GM12891 (cell line): ENCODE measurements at places on chromosomes 6 and 20.

DNA sequence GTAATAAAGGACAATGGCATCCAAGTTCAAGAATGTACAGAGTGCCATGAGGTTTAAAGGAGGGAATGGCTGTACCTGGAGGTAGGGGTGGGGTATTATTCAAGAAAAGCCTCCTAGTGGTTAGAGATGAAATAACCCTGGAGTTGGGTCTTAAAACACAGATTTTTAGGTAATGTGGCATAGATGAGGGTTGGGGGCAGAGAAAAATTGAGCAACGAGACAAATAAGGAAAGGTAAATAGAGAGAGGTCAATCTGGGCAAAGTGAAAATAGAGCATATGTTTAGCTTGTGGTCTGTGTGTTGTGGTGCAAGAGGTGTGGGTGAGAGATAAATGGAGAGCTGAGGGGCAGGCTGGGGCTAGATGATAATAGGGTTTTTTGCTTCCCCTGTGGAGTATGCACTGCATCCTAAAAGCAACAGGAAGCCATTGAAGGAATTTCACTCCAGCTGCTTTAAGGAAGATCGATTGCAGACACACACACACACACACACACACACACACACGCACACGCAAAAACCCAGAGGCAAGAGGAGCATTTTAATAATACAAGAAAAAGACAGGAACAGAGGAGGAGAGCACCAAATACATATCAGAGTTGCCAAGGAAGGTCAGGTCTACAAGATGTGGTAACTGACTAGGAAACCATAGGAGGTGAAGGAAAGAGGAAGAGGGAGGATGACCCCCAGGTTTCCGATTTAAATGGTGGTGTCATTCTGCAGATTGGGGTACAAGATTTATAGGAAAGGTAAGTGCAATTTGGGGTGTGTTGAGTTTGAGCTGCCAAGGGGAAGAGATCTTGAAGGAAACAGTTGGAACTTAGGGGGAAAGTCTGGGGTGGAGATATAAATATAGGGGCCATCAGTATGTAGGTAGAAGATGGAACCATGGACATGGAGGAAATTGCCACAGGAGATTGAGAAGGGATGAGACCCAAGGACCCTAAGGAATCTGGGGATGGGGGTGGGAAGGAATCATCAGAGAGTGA, 31.3 kb upstream of the ADGRF1 start:
- DNase-seq: no peak

DNA sequence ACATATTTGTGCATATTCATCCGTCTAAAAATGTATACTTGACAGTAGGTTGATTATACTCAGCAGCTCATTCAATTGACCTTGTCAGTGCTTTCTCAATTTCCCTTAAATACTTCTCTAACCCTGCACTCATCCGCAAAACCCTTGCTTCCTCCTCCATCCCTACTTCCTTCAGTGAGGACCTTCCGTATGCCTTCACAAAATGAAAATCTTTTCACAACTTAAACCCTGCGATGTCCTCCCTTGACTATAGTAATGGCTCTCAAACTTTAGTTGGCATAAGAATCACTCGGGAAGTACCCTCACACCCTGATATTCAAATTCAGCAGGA, 5.2 kb downstream of the MBOAT1 start:
- DNase-seq: no peak

- no peak for DNase-seq
Measured at GRCh38 chr6:90105506-90106170, 191.0 kb downstream of the BACH2 start.

- DNase-seq: no peak
Measured at GRCh38 chr6:47681201-47681990, 17.0 kb upstream of the ADGRF4 start.

DNA sequence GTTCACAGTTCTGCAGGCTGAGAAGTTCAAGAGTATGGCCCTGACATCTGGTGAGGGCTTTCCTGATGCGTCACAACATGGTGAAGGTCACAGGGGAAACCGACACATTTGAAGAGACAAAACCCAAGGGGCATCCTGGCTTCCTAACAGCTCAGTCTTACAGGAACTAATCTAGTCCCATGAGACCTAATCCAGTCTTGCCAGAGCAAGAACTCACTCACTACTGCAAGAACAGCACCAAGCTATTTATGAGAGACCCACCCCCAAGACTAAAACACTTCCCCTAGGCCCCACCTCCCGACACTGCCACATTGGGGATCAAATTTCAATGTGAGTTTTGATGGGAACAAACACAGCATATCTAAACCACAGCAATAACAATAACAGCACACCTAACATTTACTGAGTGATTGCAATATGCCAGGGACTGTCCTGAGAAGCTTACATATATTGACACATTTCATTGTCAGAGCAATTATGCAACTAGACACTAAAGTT, 46.6 kb downstream of the TPBG start:
- DNase-seq: no peak
